ENCODE measurements at places on chromosomes 3 and 15. TPM values are rescaled to one million over a fixed set of nuclear protein-coding genes. Genes with fewer than 3 reads are reported as not detected.

- DNase-seq: no peak
Measured at GRCh38 chr15:98785807-98786621, 137.7 kb downstream of the IGF1R start.

GRCh38 chr15:51260202-51260601 lies 78.2 kb downstream of the CYP19A1 start:
- DNase-seq: no peak

DNA sequence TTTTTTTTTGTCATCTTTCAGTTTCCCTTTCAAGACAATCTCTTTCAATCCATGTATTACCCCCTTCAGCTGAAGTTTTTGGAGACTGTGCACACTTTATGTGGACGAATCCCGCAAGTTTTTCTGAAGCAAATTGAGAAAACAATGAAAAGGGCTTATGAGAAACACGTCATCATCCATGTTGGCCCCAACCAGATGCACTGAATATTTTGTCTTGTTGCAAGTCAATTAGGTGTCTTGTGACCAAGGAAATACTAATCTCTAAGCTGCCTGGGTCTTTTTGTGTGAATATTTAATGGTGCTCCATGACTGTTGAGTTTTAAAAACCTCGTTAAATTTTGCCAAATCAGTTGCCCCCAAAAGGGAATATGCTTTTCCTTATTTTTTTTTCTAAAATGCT lies 21.7 kb upstream of the PPP4R2 start:
- DNase-seq: no peak

The C3orf85 gene
- total RNA-seq: not detected
